ENCODE measurements at places on chromosomes 5 and 9.

- no peak for DNase-seq
Observed at GRCh38 chr5:126852091-126852571, 75.2 kb downstream of the LMNB1 start.

DNA sequence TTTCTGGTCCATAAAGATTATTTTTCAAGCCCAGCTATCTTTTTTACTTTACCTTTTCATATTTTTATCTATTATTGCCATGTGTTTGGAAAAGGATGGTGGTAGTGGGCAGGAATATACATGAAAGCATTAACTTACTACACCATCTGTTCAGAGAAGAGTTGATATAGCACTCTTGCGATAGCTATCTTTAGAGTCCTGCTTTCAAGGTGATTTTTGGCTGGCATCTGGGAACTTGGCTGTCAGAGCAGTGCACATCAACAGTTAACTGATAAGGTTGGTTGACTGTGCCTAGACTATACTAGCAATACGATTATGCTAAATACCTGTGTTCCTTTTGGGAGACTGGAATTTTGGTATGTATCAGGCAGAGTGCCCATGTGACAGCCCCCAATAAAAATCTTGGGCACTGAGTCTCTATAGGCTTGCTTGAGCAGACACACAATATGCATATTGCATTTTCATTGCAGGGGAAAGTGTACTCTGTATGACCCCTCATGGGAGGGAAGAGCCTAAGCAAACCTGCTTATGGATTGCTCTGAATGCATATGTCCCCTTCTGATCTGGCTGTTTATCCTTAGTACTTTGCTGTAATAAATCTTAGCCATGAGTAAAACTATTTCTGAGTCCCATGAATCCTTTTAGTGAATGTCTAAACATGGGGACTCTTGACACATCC, 227.6 kb upstream of the C9orf72 start:
- no peak for DNase-seq

GRCh38 chr9:89579741-89580385, 24.9 kb upstream of the GADD45G start:
- DNase-seq, result no peak

GRCh38 chr5:170769246-170769645, 14.3 kb upstream of the GABRP start:
- no peak for DNase-seq

DNA sequence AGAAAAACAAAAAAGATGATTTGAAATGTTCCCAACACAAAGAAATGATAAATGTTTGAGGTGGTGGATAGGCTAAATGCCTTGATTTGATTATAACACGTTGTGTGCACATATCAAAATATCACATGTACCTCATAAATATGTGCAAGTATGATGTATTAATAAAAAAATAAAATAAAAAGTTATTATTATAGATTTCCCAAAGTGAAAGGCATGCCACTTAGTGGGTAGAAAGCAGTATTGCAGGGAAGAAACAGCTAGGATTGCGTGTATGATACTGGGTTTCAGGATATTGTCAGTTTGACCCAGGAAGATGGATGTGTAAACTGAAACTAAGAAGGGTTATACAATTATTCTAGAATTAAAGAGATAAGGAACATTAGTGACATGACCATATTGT, 3.6 kb upstream of the TMEM38B start:
- DNase-seq, result no peak
